Activated CD8-positive, alpha-beta memory T cell treated with anti-CD3 and anti-CD28 coated beads for 4 hours (primary cell): ENCODE measurements at places on chromosomes 3 and 15.

DNA sequence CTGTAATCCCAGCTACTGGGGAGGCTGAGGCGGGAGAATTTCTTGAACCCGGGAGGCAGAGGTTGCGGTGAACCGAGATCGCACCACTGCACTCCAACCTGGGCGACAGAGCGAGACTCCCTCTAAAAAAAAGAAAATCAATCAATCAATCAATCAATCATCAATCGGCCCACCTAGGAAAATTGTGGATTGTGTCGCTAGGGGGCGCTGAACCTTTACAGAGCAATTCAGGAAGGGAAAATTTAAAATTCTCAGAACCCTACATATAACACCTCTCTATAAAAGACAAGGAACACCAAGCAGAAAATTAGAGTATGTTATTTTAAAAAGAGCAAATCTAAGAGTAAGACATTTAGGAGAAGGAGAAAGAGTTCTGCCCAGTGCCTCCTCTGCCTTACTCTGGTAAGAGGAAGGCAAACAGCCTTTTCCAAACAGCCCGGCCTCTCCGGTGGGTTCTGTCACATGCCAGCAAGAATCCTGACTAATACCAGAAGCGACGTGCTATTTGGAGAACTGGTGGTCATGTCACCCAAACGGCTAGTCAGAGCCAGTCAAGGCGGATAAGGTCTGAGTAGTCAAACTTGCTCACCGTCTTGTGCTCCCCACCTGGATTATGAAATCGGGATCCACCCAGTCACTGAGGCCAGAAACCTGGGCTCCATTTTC, 22.3 kb upstream of the SMCO1 start:
- peak; percentile 29 for DNase-seq

- no peak for DNase-seq
These were observed 767 bp downstream of the GLT8D1 start for GRCh38 chr3:52704611-52705437.

GRCh38 chr3:183339461-183340086, 86.5 kb downstream of the B3GNT5 start:
- DNase-seq, result no peak

GRCh38 chr3:54303517-54304375, 181.4 kb downstream of the CACNA2D3 start:
- DNase-seq, result no peak

GRCh38 chr3:180447136-180447535, 154.8 kb upstream of the TTC14 start:
- no peak for DNase-seq

- DNase-seq, result no peak
These were observed 3.2 kb upstream of the BLOC1S6 start for GRCh38 chr15:45583731-45584639.

- no peak for DNase-seq
These were observed 280.1 kb upstream of the RASGRP1 start for GRCh38 chr15:38844736-38845135.

GRCh38 chr15:56366211-56366610, 985 bp downstream of the TEX9 start:
- DNase-seq, result no peak

- no peak for DNase-seq
These were observed 317.0 kb upstream of the ADAMTS9 start for GRCh38 chr3:65004795-65005295.

- no peak for DNase-seq
These were observed 12.3 kb downstream of the BOC start for GRCh38 chr3:113223475-113224281.

- DNase-seq, result no peak
These were observed 78.1 kb upstream of the SETMAR start for GRCh38 chr3:4225005-4225471.

- DNase-seq, result no peak
These were observed 119.7 kb upstream of the DLG1 start for GRCh38 chr3:197417911-197418618.

DNA sequence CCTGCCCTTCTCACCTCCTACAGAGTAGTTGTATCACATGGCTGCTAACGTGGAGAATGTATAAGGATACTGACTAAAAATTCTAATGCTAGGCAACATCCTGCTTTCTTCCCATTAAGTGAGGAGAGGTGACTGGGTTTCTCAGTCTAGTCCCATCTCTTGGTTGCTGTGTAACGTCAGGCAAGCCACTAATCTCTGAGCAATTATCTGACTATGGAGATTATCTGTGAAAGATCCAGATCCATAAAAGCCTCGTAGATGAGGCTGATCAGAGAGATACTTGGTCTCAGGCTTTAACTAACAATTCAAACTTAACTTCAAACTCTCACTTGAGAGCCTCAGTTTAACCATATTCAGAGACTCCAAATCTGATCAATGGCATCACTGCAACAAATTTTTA, 4.7 kb upstream of the RPS17 start:
- no peak for DNase-seq

- no peak for DNase-seq
These were observed 167.6 kb downstream of the ECT2 start for GRCh38 chr3:172918165-172918564.

- no peak for DNase-seq
These were observed 282.6 kb upstream of the MCTP2 start for GRCh38 chr15:93948726-93949125.

DNA sequence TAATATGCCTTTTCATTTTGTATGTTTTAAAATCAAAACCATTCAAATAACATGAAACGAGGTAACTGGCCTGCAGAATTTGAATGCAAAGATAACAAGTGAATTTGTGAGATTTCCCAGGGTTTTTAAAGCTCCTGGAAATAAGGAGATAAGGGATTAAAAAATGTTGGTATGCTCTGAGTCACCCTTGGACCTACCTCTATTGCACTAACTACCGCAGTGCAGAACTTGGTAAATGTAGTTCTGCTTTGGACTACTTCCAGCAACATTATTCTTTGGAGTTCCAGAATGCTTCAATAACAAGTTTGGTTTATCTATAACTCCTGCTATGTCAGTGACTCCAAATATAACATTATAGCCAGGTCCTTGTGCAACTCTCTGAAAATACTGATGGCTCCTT, 201.7 kb downstream of the GAP43 start:
- no peak for DNase-seq

GRCh38 chr15:42511007-42511391, 15.6 kb downstream of the SNAP23 start:
- no peak for DNase-seq

GRCh38 chr3:179658606-179659005, 5.8 kb downstream of the USP13 start:
- no peak for DNase-seq

- no peak for DNase-seq
These were observed 259.2 kb upstream of the TLE3 start for GRCh38 chr15:70356919-70357318.

DNA sequence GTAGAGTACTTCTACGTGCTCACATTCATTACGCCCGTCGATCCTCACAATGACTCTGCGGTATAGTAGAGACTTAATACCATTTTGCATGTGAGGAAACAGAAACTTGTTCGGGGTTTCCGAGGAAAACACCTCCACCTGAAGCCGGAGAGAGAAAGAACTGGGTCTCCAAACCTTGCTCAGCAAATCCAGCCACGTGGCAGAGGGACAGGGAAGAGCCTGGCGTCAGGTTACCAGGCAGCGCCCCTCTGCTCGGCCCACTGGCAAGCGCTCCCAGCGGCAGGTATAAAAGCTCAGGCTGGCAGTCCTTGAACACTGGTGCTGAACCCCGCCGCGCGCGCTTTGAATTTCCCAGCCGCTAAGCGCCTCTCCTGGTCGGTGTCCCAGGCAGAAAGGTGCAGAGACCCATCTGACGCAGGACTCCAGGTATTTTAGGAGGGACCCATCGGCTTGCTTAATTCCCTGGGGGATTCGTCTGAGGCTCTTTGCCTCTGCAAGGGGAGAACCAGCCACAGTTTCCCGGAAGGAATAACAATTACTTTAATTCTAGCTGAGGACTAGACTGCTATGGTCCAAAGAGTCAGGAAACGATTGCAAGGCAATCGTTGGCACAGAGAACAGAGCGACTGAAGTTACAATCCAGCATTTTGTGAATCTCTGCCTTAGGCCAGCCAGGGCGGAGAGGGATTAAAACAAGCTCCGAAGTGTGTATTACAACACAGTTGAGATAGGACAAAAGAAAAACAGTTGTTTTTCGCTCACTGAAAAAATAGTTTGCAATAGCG, at the start of gene C2CD4A:
Gene C2CD4A (plus strand): TSS at position 315 of the 785 bp plus-strand sequence. CDS start 637 bp downstream, outside the sequence.
- peak; percentile 12 for DNase-seq
